D341Med (cell line): ENCODE measurements at places on chromosomes 2 and 18.

DNA sequence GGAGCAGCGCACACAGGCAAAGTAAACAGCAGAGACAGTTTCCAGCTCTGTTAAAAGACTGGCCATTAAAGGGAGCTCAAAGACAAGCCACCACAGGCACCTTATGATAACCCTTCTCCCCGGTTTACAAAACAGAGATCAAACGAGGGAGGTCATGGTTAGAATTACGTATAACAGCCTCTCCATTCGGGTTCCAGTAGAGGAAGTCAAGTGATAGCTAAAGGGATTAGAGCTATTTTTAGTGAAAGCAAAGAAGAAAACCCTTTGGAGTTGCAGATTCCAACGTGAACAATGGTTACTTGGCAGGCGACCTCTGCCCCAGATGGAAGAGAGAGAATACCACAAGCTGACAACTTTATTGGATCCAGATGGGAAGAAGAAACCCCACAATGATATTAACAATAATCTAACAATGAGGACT lies 31.2 kb upstream of the EDAR start:
- no peak for DNase-seq

GRCh38 chr18:79374408-79375171 lies 21.1 kb upstream of the NFATC1 start:
- no peak for DNase-seq

- DNase-seq = no peak
Measured at GRCh38 chr2:45466053-45466452, 145.0 kb downstream of the SRBD1 start.

- no peak for DNase-seq
Measured at GRCh38 chr2:136235546-136235945, 117.6 kb upstream of the CXCR4 start.

DNA sequence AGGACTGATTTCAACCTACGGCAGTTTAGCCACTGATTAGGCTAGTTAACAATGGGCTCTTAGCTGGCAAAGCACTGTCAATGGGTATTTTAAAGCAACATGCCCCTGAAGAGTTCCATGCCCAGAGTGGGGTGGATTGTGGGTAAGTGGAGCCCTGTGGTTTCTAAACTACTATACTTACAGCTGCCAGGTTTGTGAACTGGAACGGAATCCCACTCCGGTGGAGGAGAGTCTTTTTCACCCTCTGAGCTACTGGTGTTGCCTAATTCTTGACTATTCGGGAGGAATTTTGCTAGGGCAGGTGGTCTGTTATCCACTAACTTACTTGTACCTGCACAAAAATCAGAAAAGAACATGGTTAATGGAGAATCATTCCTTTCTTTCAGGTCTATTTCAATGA lies 52.6 kb downstream of the ZAP70 start:
- DNase-seq = no peak
